ENCODE measurements at places on chromosomes 12 and 14.
A peak's percentile ranks its signal among the peaks of the same experiment; 100 is the strongest.

- no peak overlapping the region for H3K27ac ChIP-seq
- no peak overlapping the region for H3K4me3 ChIP-seq
- DNase-seq = no peak
- no peaks in the 10 kb centered on the region for H3K36me3 ChIP-seq
These were observed 14.1 kb upstream of the GRIP1 start for GRCh38 chr12:66692986-66693385.

- no peak overlapping the region for H3K27ac ChIP-seq
- DNase-seq = no peak
- H3K36me3 ChIP-seq = peaks cover 27% of the 10 kb centered on the region
- peaks cover 3% of the 10 kb centered on the region for H3K4me1 ChIP-seq
- no peaks in the 10 kb centered on the region for H3K27me3 ChIP-seq
These were observed 69.9 kb downstream of the DDX51 start for GRCh38 chr12:132074216-132074615.

DNA sequence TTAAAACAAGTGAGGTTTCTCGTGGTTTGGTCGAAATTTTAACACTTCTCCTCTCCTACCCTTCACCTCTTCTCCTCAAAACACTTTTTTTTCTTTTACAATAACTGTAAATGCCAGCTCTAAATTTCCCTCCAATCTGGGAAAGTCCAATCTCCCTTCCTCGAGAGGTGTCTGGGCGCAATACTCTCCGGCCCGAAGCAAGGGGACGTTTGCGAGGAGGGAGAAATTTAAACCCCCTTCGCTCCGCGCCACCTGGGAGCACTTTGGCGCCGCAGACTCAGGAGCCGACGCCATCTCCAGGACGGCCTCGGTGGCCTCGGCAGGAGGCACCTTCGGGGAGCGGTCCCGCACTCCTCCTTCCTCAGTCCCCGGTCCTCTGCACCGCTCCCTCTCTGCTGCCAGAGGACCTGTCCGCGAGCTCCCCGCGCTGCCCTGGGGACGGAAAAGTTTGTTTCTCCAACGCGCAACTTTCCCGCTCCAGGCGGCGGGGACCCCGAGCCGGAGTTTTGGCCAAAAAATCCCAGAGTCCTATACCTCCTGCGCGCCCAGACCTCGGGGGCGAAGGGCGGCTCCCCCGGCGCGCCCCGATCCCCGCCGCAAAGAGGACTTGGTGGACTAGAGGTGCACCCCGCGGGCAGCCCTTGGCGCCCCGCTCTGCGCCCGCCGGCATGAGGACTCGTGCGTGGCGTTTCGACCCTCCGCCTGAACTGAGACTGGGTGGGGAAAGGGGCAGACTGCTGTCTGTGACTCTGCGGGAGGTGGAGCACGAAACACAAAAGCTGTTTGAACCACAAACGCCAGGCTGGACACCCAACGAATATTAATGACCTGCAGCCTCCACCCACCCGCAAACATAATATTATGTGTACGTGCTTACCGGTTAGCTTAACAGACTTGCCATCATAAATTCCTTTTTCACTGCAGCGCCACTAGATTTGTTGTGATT lies 95.2 kb upstream of the HMGA2 start:
- H3K27me3 ChIP-seq = peaks cover 23% of the 10 kb centered on the region
- H3K4me3 ChIP-seq = peak overlapping the region; percentile 33
- H3K27ac ChIP-seq = no peak overlapping the region
- DNase-seq = no peak
- H3K36me3 ChIP-seq = no peaks in the 10 kb centered on the region

- no peaks in the 10 kb centered on the region for H3K27me3 ChIP-seq
- no peak overlapping the region for H3K4me3 ChIP-seq
- no peak for DNase-seq
- no peak overlapping the region for H3K27ac ChIP-seq
- no peaks in the 10 kb centered on the region for H3K36me3 ChIP-seq
These were observed 238.4 kb upstream of the HMGA2 start for GRCh38 chr12:65585648-65586602.

DNA sequence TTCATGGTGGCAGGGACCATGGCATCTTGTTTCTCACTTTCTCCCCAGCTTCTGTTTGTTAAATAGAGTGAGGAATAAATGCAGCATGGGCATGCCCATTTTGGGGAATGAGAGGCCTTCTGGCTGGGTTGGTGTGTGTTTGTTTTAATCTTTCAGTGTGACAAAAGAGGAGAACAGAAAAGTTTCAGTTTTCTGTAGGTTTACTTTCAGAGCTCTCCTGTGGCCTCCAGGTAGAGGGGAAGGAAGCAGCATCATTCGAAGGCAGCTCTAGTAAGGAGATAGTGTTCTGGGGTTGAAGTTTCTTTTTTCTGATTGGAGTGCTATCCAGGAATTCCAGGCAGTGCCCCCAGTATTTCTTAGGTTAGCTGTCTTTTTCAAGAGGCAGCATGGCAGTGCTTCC lies 15.3 kb downstream of the MSRB3 start:
- no peaks in the 10 kb centered on the region for H3K36me3 ChIP-seq
- H3K27me3 ChIP-seq = no peaks in the 10 kb centered on the region
- H3K4me1 ChIP-seq = peaks cover 2% of the 10 kb centered on the region
- DNase-seq = no peak

DNA sequence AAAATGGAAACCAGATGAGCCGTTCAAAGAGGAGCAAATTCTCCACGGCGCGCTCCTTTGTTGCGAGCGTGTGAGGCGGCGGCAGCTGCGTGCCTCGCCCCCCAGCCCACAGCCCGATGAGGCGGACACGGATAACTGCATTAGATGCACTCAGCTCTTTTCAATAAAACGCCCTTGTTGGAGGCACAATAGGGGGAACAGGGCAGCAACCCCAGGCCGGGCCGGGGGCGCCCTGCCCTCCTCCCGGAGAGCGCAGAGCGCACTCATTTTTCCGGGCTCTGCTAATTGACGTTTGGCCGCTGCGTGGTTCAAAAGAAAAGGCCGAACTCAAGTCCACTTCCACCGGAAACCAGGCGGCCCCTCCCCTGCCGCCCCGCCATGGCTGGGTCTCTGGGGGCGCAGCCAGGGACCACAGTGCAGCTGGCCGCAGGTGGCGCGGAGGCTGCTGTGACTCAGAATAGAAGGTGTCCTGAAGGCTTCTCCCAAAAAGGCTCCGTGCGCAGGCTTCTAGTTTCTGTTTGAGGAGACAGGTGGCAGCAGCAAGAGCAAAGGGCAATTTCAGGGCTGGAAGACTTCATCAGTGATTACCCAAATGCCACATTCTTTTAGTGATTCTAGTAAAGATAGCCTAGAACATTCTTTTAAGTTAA lies 29.0 kb upstream of the SMOC1 start:
- H3K27me3 ChIP-seq = peaks cover 28% of the 10 kb centered on the region
- no peaks in the 10 kb centered on the region for H3K36me3 ChIP-seq
- DNase-seq = no peak
- no peak overlapping the region for H3K27ac ChIP-seq
- H3K4me1 ChIP-seq = no peaks in the 10 kb centered on the region

- H3K4me3 ChIP-seq = no peak overlapping the region
- no peak for DNase-seq
- H3K36me3 ChIP-seq = no peaks in the 10 kb centered on the region
- H3K27ac ChIP-seq = no peak overlapping the region
These were observed 79.4 kb downstream of the ST8SIA1 start for GRCh38 chr12:22255097-22255496.

All from heart right ventricle (tissue), 16 donors.